GM12891 (cell line): ENCODE measurements at places on chromosomes 13 and 19.

GRCh38 chr19:45593520-45593919 lies 8.5 kb downstream of the GPR4 start:
- DNase-seq, result no peak

- DNase-seq, result no peak
Measured at GRCh38 chr19:7762719-7763293, at the start of gene CLEC4M. Gene CLEC4M, plus strand, starts transcription at chr19:7763243. Its CDS starts 24 bp downstream, at chr19:7763267.

DNA sequence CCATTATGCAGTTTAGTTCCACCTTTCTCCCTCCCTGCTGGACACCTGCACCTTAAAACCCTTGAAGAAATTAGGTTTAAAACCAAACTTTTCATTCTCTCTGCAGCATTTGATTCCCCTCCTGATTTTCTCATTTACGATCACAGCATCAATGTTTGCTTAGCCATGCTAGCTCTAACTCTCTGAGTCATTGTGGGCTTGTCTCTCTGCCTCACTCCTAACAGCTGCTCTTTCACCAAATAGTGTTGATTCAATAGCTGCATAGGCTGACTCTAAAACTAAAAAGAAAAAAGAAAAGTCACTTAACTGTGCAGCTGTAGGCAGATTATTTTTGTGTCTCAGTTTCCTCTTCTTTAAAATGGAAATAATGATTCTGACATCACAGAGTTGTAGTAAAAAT lies 1124.9 kb downstream of the DIAPH3 start:
- DNase-seq, result no peak

DNA sequence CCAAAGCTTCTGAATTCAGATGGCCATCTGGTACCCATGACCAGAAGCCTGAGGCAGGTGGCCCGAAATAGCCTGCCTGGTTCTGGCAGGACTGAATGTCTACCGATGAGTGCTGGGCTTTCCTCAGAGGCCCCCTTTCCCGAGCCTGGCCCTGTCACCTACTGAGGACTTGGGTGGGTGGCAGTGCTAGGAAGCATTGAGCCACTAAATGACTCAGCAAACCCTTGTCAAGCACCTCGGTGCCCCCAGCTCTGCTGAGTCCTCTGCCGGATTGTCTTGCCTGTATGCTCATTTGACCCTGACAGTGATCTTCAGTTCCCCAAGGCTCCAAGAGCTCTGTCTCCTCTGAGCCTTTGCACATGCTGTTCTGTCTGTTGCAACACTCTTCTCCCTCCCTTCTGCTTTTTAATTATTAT lies 17.9 kb downstream of the PPP1R37 start:
- DNase-seq, result no peak

DNA sequence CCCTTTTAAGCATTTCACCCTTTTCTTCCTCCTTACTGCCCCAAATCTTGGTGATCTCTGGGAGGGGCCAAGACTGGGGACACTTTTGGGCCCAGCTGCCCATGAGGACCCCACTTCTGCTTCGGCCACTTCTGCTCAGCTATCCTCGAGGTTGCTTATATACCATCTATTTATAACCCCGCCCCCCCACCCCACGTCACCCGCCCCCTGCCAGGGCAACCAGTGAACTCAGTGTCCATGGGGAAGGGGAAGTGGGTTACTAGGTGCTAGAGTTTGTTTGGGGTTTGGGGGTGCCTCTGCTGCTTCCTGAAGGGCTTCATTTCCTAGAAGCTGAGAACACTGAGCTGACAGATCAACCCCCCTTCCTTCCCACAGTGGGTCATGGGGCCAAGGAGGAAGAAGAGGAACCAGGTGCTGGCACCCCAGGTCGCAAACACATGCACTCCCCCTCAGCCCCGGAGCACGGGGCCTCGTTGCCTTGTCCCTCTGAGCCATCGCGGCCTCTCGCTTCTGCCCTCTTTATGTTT lies 6.1 kb upstream of the ADGRE5 start:
- no peak for DNase-seq

- no peak for DNase-seq
Measured at GRCh38 chr19:56933014-56933705, 92.6 kb upstream of the PEG3 start.

- DNase-seq, result no peak
Measured at GRCh38 chr13:27133889-27134288, 37.7 kb downstream of the USP12 start.

DNA sequence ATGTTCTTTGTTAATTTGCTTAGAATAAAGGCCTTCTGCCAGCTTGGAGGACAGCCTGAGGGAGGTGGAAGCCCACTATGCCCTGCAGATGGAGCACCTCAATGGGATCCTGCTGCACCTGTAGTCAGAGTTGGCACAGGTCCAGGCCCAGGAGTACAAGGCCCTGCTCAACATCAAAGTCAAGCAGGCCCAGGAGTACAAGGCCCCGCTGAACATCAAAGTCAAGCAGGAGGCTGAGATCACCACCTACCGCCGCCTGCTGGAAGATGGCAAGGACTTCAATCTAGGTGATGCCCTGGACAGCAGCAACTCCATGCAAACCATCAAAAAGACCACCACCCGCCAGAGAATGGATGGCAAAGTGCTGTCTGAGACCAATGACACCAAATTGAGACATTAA lies 41.7 kb downstream of the ZNF85 start:
- no peak for DNase-seq

DNA sequence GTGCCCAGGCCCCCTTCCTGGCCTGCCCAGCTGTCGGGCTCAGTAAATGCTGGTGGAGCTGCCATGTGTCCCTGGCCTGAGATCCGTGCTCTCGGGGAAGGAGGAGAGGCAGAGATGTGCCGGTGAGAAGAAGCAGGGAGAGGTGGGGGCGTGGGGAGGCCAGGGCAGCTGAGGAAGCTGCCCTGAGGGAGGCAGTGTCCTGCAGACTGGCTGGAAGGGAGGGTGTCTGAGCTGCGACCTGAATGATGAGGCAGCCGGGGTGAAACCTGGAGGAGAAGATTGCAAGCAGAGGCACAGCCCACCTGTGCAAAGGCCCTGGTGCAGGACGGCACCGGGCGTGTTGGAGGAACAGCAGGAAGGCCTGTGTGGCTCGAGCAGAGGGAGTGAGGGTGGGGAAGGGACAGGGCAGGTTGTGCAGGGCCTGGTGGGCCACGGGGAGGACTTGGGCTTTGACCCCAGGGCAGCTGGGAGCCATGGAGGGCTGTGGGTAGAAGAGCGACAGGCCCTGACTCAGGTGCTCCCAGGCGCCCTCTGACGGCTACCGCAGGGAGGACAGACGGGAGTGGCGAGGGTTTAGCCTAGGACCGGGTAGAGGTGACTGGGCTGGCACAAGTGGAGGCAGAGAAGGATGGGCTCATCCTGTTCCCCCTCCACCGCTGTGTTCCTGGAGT lies 14.0 kb upstream of the CELF5 start:
- peak; percentile 92 for DNase-seq

DNA sequence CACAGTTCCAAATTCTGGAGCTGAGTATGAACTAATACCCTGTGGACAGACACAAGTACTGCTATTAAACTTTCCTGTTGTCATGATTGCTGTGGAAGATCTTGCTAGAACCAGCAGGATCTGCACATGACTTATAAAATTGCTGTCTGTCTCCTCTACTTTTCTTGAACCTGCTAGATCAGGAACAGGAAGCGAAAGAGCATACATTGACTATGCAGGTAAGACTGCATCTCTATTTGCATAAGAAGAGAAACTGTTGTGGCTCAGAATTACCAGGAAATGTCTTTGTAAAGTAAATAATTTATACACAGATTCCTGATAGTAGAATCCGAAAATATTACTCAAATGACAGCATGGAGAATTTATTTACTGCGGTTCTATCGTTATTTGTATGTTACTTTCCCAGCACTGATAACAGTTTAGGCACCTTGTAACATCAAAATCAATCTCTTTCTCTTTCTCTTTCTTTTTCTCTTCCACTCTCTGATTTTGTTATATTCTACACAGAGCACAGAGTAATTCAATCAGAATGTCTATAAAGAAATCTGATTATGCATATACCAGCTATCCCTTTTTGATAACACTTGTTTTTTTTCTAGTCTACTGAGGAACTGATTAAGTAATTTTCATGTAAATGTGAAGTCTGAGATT lies 226.5 kb downstream of the MYO16 start:
- DNase-seq, result no peak
